ENCODE measurements at places on chromosomes 5 and 9. TPM values are rescaled to one million over a fixed set of nuclear protein-coding genes. Genes with fewer than 3 reads are reported as not detected.

FCN2 gene
- total RNA-seq = not detected

DNA sequence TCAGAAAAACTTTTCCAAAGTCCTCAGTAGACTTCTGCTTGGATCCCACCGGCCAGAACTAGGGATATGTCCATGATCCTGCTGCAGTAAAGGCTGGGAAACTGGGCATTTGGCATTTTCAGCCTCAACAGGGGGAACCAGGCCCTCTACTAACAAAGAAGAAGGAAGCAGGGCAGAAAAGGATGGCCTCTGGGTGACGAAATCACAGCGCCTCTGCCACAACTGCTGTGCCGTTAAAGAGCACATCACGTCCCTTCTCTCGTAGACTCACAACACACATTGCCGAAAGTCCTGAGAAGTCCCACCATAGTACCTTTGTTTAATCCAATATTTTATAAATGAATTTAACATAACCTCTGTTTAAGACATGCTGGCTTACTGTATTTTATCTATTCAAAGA, 10.4 kb upstream of the AFAP1L1 start:
- H3K27me3 ChIP-seq = peaks cover 11% of the 10 kb centered on the region
- DNase-seq = no peak
- peaks cover 24% of the 10 kb centered on the region for H3K36me3 ChIP-seq
- no peak overlapping the region for H3K27ac ChIP-seq
- peaks cover 37% of the 10 kb centered on the region for H3K4me1 ChIP-seq

DNA sequence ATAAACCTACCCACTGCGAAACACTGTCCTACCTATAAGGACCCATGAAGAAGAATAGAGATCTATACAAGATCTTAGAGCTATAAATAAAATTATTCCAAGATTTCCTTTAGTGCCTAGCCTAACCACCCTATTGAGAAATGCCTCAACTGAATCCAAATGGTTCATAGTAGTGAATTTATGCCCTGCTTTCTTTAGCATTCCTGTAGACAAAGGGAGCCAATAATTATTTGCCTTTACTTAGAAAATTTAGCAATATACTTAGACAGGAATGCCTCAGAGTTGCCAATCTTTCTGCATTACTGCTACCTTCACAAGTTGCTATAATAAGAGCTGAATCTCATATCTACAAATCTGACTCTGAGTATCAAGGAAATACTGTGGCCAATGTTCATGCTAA, 62.6 kb downstream of the PUM3 start:
- no peak for DNase-seq
- H3K27ac ChIP-seq = peak overlapping the region; percentile 45
- peaks cover 2% of the 10 kb centered on the region for H3K27me3 ChIP-seq
- peaks cover 85% of the 10 kb centered on the region for H3K36me3 ChIP-seq

GRCh38 chr5:90902651-90903386, 344.2 kb downstream of the ADGRV1 start:
- H3K4me3 ChIP-seq = no peak overlapping the region
- no peaks in the 10 kb centered on the region for H3K27me3 ChIP-seq
- H3K36me3 ChIP-seq = no peaks in the 10 kb centered on the region
- DNase-seq = no peak

PCDHB14 gene
- total RNA-seq = 2.1 TPM

PDCD1LG2 gene
- total RNA-seq = 32.0 TPM

DNA sequence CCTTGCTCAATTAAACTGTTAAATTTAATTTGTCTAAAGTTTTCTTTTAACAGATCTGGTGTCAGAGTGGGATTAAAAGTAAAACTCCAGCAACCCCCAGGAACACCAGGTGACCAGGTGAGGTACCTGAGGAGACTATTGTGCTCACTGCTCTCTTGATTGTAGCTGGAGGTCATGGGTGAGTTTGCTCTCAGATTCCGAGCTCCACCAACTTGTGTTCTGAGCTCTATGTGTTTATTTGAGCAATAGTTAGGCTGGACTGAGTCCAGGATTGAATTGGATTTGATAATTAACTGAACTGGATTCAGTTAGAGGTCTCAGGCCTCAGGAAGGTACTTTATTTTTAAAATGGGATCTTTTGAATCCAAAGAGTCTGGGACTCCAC, 17.9 kb upstream of the SCGB3A2 start:
- H3K4me3 ChIP-seq = no peak overlapping the region
- H3K27me3 ChIP-seq = no peaks in the 10 kb centered on the region

GRCh38 chr9:130451509-130452388, 7.0 kb downstream of the ASS1 start:
- H3K27ac ChIP-seq = no peak overlapping the region
- H3K36me3 ChIP-seq = no peaks in the 10 kb centered on the region
- H3K27me3 ChIP-seq = peaks cover 1% of the 10 kb centered on the region
- peaks cover 28% of the 10 kb centered on the region for H3K4me1 ChIP-seq

C9orf153 gene
- not detected for total RNA-seq

DNA sequence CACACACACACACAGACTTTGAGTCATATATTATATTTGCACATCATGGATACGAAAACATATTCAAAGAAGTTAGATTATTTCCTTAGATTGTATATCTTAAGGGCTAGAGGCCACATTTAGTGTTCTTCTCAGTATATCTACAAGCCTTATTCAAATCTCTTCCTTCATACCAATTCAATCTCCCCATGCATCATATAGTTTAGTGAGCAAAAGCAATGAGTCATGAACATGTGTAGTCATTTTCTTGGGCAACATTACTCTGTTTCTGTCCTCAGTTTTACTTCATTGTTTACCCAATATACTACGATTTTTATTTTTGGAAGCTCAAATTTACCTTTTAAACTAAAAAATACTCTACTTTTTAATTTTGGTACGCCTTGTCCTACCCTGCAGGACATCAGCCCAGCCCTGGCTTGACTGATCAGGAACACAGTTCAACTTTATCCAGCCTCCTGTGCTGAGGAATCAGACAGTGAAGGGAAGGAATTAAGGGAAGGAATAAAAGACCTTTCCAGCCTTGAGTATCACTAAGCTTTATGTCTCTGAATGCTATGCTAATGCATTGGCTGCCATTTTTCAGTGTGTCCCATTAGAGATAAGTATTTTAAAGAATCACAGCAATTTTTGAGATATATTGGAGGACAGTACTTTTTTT, 101.7 kb upstream of the FST start:
- DNase-seq = peak; percentile 75
- H3K27me3 ChIP-seq = no peaks in the 10 kb centered on the region
- H3K27ac ChIP-seq = peak overlapping the region; percentile 81
- peak overlapping the region; percentile 72 for H3K4me3 ChIP-seq

NUDT12 gene
- 6.9 TPM for total RNA-seq

DNA sequence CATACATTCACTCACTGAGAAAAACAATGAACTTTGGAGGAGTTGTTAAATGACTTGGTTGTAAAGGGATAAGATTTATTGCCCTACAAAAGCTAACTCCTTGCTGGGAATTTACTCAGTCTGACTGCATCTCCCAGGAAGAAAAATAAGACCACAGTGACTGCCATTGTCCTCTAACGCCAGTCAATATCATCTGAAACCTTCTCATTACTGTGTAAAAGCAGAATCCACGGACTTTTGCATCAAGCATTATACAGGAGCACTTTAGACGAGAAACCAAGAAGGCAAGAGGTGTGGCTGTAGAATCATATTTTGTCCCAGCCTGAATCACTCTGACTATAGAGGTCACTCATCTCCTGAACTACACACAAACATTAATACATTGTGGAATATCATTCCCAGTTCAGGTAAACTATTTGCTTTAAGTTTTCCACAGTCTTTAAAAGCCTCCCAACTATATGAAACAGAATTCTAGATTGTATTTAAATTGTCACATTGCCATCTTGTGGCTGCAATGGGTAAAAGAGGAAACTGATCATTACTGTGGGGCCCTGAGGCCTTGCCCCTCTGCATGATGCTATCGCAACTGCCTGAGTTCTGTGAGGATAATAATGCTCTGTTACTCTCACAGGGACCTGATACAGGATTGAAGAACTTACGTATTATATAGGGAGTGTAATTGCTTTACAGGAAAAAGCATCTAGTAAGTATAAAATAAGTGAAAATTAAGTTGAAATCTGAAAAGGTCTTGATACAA, 142.9 kb downstream of the SLCO4C1 start:
- H3K36me3 ChIP-seq = no peaks in the 10 kb centered on the region
- H3K4me1 ChIP-seq = no peaks in the 10 kb centered on the region
- no peak overlapping the region for H3K27ac ChIP-seq
- no peaks in the 10 kb centered on the region for H3K27me3 ChIP-seq
- no peak for DNase-seq

TAF1L gene
- not detected for total RNA-seq

- H3K27ac ChIP-seq = peak overlapping the region; percentile 92
- DNase-seq = peak; percentile 90
- peaks cover 17% of the 10 kb centered on the region for H3K36me3 ChIP-seq
Measured at GRCh38 chr5:102865510-102866236, 110.6 kb downstream of the PAM start.

ANKRD31 gene
- total RNA-seq = not detected

DNA sequence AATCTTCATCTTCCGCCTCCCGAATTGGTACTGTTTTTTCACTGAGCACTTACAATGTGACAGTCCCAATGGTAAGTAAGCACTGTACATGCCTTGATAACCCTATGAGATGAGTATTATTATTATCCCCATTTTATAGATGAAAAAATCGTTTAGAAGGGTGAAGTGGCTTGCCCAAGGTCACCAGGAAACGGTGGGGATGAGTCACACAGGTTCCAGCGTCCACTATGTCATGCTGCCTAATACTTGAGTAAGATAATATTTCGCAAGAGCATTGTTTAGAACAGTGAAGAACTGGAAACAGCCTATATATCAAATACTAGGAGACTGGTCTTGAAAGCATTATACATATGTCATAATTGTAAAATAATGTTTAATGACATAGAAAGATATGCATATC, 12.9 kb downstream of the HAND1 start:
- peak; percentile 27 for DNase-seq
- H3K4me3 ChIP-seq = no peak overlapping the region
- H3K4me1 ChIP-seq = peaks cover 21% of the 10 kb centered on the region
- H3K27me3 ChIP-seq = peaks cover 7% of the 10 kb centered on the region
- no peaks in the 10 kb centered on the region for H3K36me3 ChIP-seq

GRCh38 chr9:91190062-91190461, 171.7 kb downstream of the AUH start:
- no peak overlapping the region for H3K27ac ChIP-seq
- H3K4me1 ChIP-seq = peaks cover 67% of the 10 kb centered on the region
- no peak for DNase-seq
- no peak overlapping the region for H3K4me3 ChIP-seq
- H3K27me3 ChIP-seq = peaks cover 2% of the 10 kb centered on the region
- H3K36me3 ChIP-seq = peaks cover 11% of the 10 kb centered on the region

TEK gene
- 3.5 TPM for total RNA-seq

GRCh38 chr5:42804717-42805339, 6.9 kb downstream of the SELENOP start:
- no peaks in the 10 kb centered on the region for H3K4me1 ChIP-seq
- no peak overlapping the region for H3K4me3 ChIP-seq
- no peak for DNase-seq
- H3K27me3 ChIP-seq = peaks cover 4% of the 10 kb centered on the region

LCN1 gene
- not detected for total RNA-seq

DNA sequence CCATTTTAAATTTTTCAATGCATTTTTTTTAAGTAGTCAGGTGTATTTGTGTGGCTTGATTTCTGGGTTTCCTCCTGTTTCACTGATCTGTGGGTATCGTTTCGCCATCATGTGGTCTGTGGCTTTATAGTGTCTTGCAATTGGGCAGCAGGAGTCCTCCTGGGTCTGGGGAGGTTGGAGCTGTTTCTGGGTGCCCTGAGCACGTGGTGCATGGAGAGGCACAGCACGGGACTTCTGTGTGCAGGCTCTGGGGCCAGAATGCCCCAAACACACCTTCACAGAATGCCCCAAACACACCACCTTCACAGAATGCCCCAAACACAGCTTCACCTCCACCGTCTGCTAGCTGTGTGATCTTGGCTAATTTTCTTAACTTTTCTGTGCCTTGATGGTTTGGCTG, 82.6 kb upstream of the COL5A1 start:
- DNase-seq = no peak
- peaks cover 12% of the 10 kb centered on the region for H3K27me3 ChIP-seq
- H3K27ac ChIP-seq = no peak overlapping the region
- 0 out of 2 replicates have a peak, but pooled peaks cover 6% of the 10 kb centered on the region for H3K36me3 ChIP-seq
- H3K4me1 ChIP-seq = peaks cover 9% of the 10 kb centered on the region
- no peak overlapping the region for H3K4me3 ChIP-seq

- H3K4me1 ChIP-seq = no peaks in the 10 kb centered on the region
- H3K27ac ChIP-seq = no peak overlapping the region
- H3K27me3 ChIP-seq = no peaks in the 10 kb centered on the region
- no peaks in the 10 kb centered on the region for H3K36me3 ChIP-seq
- H3K4me3 ChIP-seq = no peak overlapping the region
- DNase-seq = no peak
Measured at GRCh38 chr5:166163996-166164610, 2127.3 kb upstream of the WWC1 start.

- H3K36me3 ChIP-seq = no peaks in the 10 kb centered on the region
- peaks cover 10% of the 10 kb centered on the region for H3K4me1 ChIP-seq
- DNase-seq = no peak
- peaks cover 13% of the 10 kb centered on the region for H3K27me3 ChIP-seq
- no peak overlapping the region for H3K4me3 ChIP-seq
Measured at GRCh38 chr9:124839612-124840299, 13.5 kb upstream of the WDR38 start.

GRCh38 chr9:98080326-98080725, 23.8 kb downstream of the NANS start:
- no peaks in the 10 kb centered on the region for H3K27me3 ChIP-seq
- no peak overlapping the region for H3K4me3 ChIP-seq
- peaks cover 40% of the 10 kb centered on the region for H3K36me3 ChIP-seq
- H3K27ac ChIP-seq = peak overlapping the region; percentile 75
- H3K4me1 ChIP-seq = peaks cover 52% of the 10 kb centered on the region

- peaks cover 30% of the 10 kb centered on the region for H3K27me3 ChIP-seq
- H3K36me3 ChIP-seq = no peaks in the 10 kb centered on the region
- H3K4me1 ChIP-seq = no peaks in the 10 kb centered on the region
Measured at GRCh38 chr9:4781408-4781807, 11.3 kb upstream of the RCL1 start.

OTP gene
- total RNA-seq = not detected

ZNF484 gene
- total RNA-seq = 5.7 TPM

SLC2A8 gene
- total RNA-seq = 14.3 TPM

ENTPD2 gene
- not detected for total RNA-seq

- no peak for DNase-seq
- H3K4me3 ChIP-seq = no peak overlapping the region
- H3K27me3 ChIP-seq = peaks cover 4% of the 10 kb centered on the region
- H3K4me1 ChIP-seq = peaks cover 19% of the 10 kb centered on the region
- H3K36me3 ChIP-seq = peaks cover 17% of the 10 kb centered on the region
- no peak overlapping the region for H3K27ac ChIP-seq
Measured at GRCh38 chr9:126367139-126367538, 40.5 kb downstream of the MVB12B start.

DNA sequence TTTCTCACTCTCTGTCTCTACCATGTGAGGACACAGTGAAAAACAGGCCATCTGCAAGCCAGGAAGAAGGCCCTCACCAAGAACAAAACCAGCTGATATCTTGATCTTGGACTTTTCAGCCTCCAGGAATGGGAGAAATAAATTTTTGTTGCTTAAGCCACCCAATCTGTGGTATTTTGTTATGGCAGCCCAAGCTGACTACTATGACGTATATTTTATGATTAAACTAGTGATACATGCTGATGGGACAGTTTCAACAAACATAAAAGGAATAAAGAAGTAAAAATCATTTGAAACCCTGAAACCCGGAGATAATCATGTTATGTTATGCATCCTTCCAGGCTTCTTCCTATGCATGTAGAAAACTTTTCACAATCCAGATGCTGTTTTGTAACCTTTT, 71.5 kb upstream of the ERBIN start:
- H3K27me3 ChIP-seq = no peaks in the 10 kb centered on the region
- peaks cover 20% of the 10 kb centered on the region for H3K36me3 ChIP-seq
- peak; percentile 20 for DNase-seq
- peak overlapping the region; percentile 67 for H3K27ac ChIP-seq

SPEF2 gene
- 3.5 TPM for total RNA-seq
